Activated T-helper 1 cell treated with Interleukin-2 at 50 U/mL for 16 hours (primary cell): ENCODE measurements at places on chromosomes 2 and 18.

GRCh38 chr2:120873958-120874887, 138.6 kb downstream of the GLI2 start:
- no peak for DNase-seq

DNA sequence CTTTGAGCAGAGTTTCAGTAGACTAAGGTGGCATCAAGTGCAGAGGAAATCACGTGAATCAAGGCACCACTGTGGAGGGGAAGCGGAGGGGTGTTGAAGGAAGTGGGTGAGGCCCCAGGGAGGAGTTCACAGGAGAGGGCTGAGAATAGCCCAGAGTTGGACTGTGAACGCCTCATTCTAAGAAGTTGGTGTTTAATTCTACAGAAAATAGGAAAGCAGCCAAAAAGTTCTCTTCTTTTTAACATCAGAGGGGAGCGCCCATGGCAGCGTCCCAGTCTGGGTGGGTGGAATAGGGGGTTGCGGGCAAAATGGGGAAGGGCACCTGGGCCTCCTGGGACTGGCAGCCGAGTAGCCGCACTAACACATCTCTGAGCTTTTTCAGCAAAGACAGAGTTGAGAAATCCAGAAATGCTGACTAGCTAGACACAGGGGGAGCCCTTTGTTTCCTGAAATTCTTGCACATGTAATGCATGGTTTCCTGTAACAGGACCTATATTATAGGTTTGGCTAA, 97.0 kb downstream of the NEB start:
- DNase-seq, result peak; percentile 46

- no peak for DNase-seq
These were observed 165.0 kb downstream of the PLCL1 start for GRCh38 chr2:197969391-197969893.

GRCh38 chr2:113218283-113219091, 44.7 kb downstream of the PSD4 start:
- no peak for DNase-seq

- DNase-seq, result no peak
These were observed 259.3 kb upstream of the KCNJ3 start for GRCh38 chr2:154439156-154439555.

DNA sequence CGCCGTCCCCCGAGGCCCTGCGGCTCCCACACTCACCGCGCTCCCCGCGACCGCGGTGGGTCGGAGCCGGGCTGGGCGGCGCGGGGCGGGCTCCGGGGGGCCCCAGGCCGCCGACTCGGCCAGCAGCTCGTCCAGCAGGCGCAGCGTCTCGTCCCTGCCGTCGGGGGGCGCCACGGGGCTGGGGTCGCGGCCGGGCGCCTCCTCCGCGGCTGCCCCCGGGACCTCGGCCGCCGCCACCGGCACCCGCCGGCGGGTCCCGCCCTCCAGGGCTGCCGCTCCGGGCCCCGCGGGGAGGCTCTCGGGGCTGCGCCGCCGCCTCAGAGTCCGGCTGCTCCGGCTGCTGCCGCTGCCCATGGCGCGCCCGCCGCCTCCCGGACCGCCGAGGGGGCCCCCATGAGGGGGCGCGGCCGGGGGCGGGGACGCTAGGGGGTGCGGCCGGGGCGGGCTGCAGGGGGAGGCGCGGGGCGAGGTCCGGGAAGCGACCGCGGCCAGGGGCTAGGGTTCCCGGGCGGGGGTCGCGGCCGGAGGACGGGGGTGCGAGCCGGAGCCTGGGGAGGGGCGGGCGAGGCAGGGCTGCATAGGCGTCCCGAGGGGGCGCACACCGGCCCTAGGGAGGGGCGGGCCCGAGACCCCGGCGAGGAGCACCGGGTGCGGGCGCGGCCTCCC, at the start of gene CYS1:
TSS of gene CYS1 (minus strand) at position 542 of the 666 bp plus-strand sequence. CDS start at position 354, 188 bp downstream.
- no peak for DNase-seq

DNA sequence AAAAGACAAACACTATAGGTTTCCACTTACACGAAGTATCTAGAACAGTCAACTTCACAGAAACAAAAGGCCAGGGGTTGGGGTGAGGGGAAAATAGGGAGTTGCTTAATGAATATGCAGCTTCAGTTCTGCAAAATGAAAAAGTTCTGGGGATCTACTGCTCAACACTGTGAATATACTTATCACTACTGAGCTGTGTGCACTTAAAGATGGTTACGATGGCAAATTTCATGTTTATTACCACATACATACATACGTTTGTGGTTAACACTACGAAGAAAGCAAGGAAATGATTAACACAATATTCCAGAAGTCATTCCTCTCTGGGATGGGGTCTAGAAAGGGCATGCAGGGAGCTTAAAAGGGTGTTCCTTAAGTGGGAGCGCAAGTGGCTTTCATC, 19.3 kb downstream of the MBOAT2 start:
- no peak for DNase-seq

GRCh38 chr2:27765621-27766286, 5.8 kb upstream of the MRPL33 start:
- peak; percentile 23 for DNase-seq

- peak; percentile 71 for DNase-seq
These were observed at the start of gene EPAS1 for GRCh38 chr2:46296840-46297545. EPAS1 (plus strand) TSS chr2:46297407; CDS start chr2:46297912, 505 bp downstream.

DNA sequence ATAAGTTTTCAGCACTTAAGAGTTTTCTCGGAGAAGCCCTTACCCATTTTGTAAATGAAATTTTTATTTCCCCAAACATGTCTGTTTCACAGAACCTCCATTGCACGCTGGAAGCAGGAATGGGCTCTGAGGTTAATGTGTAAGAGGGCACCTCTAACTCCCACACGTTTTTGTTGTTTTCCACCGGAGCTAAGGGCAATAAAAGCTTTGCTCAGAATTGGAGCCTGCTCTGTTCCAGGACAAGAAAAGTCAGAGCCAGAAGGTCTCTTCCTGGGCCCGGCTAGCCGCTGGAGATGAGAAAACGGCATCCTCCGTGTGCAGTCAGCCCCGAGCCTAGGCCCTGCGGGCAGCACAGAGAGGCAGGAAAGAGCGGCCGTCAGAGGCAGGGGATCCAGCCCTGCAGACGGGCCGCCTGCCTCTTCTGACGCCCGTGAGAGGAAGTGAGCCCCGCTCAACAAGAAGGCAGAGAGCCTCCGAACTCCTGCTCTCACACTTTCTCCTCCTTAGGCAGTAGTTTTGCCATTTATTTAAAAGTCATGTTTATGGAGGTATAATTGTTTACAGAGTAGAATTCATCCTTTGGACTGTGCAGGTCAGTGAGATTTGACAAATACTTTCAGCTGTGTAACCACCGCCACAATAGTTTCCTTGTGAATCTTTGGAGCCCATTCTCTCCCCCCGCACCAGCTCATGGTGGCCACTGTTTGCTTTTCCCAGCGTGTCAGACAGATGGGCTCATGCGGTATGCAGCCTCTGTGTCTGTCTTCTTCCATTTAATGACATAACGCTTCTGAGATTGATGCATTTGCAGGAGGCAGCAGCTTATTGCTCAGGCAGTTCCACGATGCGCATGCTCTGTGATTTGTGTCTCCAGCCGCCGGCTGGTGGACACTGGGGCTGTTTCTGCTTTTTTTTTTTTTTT, 117.3 kb downstream of the GALR1 start:
- no peak for DNase-seq

GRCh38 chr2:49240608-49241007, 86.3 kb upstream of the FSHR start:
- DNase-seq, result no peak

DNA sequence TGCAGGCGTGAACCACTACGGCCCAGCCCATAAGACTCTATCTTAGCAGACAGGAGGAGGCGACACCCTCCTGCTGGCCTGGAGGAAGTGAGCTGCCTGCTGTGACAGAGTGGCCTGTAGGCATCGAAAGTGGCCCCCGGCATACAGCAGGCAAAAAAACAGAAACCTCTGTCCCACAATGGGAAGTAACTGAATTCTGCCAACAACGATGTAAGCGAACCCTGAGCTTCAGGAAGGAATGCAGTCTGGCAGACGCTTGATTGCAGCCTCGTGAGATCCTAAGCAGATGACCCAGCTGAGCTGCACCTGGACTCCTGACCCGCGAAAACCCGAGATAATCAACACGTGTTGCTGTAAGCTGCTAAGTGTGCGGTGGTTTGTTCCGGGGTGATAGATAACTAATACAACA, 13.6 kb downstream of the MRO start:
- DNase-seq, result no peak

- DNase-seq, result no peak
These were observed 10.0 kb downstream of the SLC4A5 start for GRCh38 chr2:74333175-74333574.

DNA sequence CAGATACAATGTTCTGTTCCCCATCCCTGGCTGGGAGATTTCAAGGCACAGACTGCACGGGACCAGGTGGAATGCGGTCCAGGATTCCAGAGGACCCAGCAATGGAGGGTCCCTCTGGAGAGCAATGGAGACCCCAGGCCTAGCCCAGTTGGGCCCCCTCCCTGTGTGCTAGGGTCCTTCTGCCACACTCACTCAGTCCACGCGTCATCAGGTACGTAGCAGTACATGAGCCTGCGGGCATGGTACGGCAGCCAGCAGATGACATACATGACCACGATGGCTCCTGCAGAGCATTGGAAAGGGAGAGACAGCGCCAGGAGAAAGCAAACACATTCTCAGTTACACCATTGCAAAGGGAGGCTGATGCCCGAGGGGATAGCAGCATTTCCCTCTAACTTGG, 10.1 kb downstream of the NTSR2 start:
- no peak for DNase-seq

GRCh38 chr2:115303-115702, 69.0 kb upstream of the FAM110C start:
- DNase-seq, result no peak

- no peak for DNase-seq
These were observed 34.8 kb upstream of the NCKAP5 start for GRCh38 chr2:133603109-133603508.

GRCh38 chr2:11344342-11344955, at the start of gene ROCK2:
ROCK2 (minus strand) TSS chr2:11344636; CDS start chr2:11344136, 500 bp downstream.
- peak; percentile 56 for DNase-seq

DNA sequence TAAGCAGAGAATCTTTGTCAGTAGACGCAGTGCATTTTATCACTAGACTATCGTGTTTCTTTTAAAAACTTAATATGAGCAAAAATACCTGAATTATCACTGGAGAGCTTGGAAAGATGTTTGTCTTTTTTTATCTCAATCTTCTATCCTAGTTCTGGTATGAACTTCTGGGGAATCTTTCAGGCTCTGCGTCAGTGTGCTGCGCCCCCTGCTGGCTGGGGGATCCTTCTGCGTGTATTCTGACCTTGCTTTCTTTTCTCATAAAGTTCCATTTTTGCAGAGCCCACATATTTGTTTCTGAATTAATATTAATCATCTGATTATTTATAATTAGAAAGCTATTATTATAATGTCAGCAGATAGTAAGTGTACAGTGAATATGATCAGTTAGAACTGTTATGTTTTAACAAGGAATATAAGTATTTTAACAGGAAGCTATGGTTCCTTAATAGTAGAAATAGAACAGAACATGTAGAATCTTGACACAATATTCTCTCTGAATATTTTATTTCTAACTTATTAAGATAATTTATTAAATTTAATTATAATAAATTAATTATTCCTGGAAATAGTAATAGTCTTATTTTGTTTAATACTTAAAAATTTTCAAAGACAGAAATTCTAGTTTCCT, 945.0 kb upstream of the CRIM1 start:
- no peak for DNase-seq

DNA sequence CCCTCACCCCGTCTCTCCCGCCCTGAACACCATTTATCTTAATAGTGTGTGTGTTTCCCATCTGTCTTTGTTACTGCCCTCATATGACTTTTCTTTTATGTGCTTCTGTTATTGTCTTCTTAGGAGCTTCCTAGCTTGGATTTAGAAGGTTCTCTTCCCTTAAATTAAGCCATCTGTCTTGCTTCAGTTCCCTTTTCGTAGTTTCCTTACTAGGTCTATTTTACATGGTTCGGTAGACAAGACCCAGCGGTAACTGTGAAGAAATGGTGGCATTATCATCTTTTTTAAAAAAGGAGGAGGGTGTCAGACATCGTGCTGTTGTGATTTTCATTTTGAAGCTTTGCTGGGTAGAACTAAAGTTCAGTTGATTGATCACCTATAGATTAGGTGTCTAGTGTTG, 10.3 kb downstream of the NCK2 start:
- DNase-seq, result no peak

- no peak for DNase-seq
These were observed 177.7 kb upstream of the GULP1 start for GRCh38 chr2:188114014-188114413.

DNA sequence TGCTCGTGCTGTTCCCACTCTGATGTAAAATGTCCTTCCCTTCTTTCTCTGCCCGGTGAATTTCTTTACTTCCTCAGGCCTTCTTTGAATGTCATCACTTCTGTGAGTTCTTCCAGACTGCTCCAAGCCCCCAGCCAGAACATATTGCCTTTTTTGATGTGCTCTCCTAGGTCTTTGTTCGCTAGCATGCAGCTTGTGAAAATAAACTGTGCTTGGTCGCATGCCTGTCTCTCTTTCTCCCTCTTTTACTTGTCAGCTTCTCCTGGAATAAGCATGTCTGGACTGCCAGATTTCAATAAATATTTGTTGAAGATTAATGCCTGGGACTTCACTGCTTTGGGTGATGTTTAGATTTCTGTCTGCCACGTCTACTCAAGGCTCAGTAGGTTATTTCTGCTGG, 82.7 kb upstream of the ARHGAP28 start:
- DNase-seq, result no peak

- no peak for DNase-seq
These were observed 264.7 kb downstream of the TCF4 start for GRCh38 chr18:55323051-55323994.

DNA sequence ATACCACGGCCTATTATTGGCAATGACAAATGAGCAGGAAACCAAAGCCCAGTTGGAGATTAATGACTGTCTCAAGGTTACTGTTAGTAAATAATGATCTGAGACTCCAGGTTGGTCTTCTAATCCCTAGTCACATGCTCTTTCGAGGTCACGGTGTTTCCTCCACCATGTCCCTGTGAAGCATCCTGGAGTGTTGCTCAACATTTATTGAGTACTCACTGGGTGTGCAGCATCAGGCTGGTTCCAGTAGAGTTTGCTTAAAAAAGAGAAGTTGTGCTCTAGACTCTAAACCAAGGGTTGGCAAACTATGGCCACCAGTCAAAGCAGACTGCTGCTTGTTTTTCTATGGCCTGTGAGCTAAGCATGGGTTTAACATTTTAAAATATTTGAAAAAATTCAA, 263.8 kb upstream of the ATP5MC3 start:
- DNase-seq, result no peak

- DNase-seq, result no peak
These were observed 15.6 kb downstream of the TRABD2A start for GRCh38 chr2:84865181-84865783.

DNA sequence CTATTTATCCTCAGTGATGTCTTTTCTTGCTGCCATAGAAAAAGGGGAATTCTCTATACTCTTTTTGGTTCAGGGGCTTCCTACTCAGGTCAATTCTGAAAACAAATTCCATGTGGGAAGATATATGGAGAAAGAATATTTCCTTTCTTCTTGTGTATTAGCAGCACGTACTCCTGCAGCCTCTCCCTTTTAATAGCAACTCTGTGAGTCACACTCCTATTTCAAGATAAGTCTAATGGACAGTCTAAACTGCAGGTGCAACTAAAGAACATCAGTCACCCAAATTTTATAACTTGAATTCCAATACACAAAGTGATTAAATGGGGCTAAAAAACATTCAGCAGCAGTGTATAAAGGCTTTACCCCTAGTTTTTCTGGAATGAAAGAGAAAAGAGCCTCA, 942.2 kb downstream of the CNTNAP5 start:
- no peak for DNase-seq

- no peak for DNase-seq
These were observed 30.8 kb upstream of the ZNF396 start for GRCh38 chr18:35407871-35408481.
